Stimulated activated CD4-positive, alpha-beta T cell treated with anti-CD3 and anti-CD28 coated beads, Interleukin-1b, Interleukin-23, amount 100 ng/mL, for 1 hour (primary cell): ENCODE measurements at places on chromosomes 4 and X.

GRCh38 chrX:47366041-47366722 is 4.2 kb upstream of the ZNF157 start:
- DNase-seq = peak; percentile 22

GRCh38 chr4:124433500-124433899 is 279.0 kb downstream of the ANKRD50 start:
- no peak for DNase-seq

DNA sequence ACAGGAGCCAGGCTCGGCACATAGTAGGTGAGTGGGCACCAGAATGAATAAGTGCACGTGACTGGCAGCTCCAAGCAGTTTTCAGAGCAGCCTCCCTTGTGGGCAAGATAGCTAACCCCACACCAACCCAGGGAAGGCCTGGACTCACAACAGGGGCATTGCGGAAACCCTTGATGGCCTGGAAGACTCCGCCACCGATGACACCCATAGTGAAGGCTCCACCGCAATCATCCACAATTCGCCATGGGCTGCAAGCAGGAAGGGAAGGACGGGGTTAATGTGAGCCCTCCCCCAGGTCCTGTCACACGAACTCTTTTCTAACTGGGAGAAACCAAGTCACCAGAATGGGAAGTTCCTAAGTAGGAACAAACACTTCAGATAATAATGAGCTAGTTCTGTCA is 957 bp downstream of the TIMM17B start:
- DNase-seq = no peak

GRCh38 chrX:11647138-11647537 is 18.6 kb downstream of the ARHGAP6 start:
- DNase-seq = no peak

- no peak for DNase-seq
Observed at GRCh38 chr4:19844446-19844845, 407.3 kb upstream of the SLIT2 start.

- no peak for DNase-seq
Observed at GRCh38 chr4:181647396-181648147, 595.6 kb upstream of the TENM3 start.

DNA sequence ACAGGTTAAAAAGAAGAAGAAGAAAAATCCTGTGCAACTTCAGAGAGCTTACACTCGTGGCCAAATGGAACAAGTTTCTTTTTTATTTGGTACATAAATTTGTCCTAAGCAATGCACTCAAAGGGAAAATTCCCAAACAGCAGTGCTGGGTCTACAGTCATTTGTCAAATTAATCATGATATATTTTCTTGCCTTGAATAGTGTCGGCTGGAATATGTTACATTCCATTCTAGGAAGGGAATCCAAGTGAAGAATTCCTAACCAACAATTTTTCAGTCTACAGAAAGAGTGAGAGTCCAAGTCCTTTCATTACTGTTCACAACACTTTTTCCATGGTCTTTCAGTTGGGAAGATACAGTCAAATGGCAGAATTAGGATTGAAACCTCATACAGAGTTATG is 63.9 kb downstream of the HAND2 start:
- no peak for DNase-seq

DNA sequence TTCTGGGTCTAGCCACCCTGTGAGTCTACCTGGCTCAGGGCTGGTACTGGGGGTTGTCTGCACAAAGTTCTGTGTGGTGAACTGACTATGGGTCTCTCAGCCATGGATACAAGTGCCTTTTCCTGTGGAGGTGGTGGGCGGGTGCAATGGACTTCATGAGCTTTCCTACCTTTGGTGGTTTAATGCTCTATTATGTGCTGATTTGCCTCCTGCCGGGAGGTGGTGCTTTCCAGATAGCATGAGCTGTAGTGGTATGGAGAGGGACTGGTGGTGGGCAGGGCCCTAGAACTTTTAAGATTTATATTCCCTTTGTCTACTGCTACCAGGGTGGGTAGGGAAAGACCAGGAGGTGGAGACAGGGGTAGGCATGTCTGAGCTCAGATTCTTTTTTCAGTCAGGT is 48.0 kb downstream of the PBDC1 start:
- no peak for DNase-seq

DNA sequence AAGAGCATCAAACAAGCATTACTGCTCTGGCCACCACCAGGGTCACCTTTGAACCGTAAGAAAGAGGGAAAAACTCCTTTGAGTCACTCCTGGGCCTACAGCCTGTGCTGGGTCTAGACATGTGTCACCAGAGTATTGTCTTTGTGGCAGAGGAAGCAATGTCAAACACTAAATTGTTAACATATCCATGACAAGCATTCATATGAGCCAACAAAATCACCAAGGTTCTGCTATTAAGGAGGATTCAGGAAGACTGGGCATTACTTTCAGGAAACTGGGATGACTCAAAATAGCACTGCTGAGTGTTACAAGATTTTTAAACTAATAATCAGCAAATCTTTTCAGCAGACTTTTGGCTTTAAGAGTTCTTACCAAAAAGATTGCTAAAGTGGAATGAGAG is 28.1 kb downstream of the LGI2 start:
- DNase-seq = no peak

DNA sequence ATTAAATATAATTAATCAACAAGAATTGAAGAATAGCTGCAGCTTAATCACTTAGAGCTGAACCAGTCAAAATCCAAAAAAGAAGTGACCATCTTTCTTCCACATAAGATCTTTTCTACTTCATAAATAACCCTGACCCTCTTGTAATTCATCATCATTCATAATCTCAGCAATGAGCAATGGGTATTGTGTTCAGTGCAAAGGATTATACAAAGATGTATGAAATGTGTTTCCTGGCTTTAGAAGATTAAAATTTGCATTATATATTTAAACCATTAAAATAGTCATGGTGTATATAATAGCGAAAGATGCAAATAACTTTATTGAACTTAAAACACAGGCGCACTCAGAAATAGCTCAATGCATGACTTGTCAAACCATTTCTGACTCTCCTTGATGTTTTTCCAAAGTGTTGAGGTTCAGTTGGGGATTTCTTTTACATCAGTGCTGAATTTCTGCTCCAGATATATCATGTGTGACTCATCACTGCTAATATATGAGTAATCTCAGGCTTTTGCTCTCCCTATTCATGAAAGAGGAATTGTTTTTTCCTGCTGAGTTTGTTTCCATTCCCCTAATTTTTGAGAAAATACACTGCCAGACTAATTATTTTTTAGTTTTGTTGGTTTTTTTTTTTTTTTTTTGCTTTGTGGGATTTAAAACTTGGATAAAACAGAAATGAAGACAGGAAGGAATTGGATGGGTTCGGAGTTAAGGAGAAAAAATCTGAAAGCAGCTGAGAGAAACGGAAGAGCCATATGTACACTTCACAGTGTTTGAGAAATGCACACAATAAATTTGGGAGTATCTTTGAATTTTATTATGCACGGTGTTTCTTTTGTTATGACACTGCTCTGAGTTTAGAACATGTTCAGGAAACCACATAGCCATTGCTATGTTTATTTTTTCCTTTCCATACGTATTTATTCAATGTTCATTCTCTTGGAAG is 290.1 kb upstream of the PCDH7 start:
- no peak for DNase-seq

DNA sequence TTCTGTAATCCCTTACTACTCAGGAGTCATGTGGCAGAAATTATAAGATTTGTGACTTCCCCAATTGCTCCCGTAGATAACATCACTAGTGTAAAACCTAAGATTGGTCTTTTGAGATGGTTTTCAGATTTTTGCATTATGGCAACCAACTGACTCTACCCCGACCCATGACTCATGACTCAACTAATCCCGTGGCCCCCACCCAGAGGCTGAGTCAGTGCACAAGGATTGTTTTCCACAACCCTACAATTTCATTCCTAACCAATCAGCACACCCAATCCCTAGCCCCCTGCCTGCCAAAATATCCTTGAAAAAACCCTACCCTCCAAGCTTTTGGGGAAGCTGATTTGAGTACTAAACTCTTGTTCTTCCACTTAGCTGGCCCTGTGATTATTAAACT is 109.4 kb upstream of the FAM9C start:
- no peak for DNase-seq

DNA sequence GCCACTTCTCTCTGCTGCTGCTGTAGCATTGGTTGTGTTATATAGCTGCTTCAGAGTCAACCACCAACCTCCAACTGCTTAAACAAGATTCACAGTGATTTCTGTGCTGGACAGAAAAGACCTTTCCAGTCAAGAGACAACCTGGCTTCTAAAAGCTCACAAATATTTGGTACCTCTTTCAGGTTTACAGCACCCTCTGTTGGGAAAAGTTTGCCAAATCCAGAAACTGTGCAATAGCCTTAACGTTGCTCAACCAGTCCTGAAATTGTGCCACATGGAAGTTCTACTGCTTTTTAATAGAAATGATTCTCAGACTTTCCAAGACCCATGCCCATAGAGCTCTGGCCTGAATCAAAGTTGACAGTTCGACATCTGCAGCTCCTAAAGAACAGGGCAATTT is 842.1 kb upstream of the HTR2C start:
- no peak for DNase-seq

DNA sequence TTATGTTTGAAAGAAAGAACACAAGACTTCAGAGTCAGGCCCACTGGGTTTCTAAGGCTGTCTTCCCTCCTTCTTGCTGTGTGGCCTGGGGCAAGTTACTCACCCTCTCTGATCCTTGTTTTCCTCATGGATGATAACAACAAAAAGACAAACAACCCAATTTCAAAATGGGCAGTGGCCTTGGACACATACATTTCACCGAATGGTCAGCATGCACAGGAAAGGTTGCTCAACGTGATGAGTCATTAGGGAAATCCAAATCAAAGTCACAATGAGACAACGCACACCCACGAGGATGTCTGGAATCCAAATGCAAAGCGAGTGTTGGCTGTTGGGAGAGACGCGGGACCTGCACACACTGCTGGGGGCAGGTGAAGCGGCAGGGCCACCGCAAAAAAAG is 50.8 kb upstream of the PPP2R2C start:
- no peak for DNase-seq

DNA sequence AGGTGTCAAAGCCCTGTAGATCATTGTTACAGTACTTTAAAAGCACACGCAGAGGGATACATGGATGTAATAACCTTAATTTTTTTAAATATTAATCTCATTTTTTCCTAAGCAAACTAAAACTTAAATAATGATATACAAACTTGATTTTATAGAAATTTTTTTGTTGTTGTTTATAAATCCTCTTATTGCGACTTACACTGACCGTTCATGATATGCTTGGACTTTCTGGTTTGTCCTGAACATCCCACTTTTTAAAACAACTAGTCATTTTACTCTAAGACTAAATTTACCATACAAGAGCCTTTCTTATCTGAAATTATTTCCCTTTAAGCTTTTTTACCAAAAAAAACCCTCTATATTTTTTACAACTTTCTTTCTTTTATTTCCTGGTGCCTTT is 2106.0 kb downstream of the PCDH7 start:
- DNase-seq = no peak

GRCh38 chr4:101941816-101942358 is 151.4 kb downstream of the BANK1 start:
- no peak for DNase-seq

GRCh38 chr4:86178211-86178610 is 181.6 kb downstream of the MAPK10 start:
- DNase-seq = no peak

DNA sequence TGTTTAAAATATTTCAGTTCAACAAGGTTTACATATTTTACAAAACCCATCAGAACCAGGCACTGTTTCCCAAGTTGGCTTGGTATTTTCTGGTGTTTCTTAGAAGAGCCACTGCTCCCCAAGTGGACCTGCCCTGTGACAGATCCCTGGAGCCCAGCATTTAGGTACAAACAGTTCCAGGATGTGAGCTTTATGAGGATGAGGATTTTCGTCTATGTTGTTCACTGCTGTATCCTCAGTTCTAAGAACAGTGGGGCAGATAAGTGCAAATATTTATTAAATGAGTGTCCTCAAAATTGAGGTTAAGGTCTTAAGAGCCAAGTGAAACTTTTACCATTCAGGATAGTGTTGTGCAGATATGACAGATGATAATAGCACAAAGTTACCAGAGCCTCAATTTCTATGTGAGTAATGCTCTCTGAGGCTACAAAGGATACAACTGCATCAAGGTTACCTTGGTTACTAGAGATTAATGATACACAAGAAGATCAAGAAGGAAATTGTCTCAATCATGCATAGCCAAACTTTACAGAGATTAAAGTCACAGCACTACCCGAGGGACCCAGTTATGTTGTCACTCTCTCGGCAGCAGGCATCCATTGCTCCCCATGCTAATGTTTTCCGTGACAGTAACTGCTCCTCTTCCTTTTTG is 37.5 kb downstream of the ANXA3 start:
- DNase-seq = no peak

GRCh38 chr4:24470666-24471485 is 113.5 kb downstream of the DHX15 start:
- DNase-seq = no peak
